ENCODE measurements at places on chromosomes 11 and 22.

- DNase-seq = no peak
Measured at GRCh38 chr11:78030429-78031325, 7.6 kb upstream of the KCTD14 start.

DNA sequence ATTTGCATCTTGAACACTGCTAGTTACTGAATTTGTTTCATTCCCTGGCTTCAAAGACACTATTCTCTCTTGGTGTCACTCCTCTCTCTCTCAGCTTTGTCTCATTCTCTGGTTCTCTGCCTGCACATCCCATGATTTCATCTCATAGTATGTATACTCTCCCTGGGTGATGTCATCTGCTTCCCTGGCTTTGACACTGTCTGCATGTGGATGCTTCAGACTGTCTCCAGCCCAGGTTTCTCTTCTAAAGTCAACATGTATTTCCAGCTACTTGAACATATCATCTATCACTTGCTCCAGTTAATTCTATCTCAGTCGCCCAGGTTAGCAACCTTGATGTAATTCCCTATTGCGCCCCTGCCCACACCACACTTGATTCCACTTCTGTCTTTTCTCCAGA, 9.3 kb upstream of the ACAT1 start:
- DNase-seq = no peak

GRCh38 chr11:69896250-69896649, 77.0 kb upstream of the FGF3 start:
- DNase-seq = no peak

GRCh38 chr11:26572770-26573402, 823 bp upstream of the MUC15 start:
- DNase-seq = no peak

- DNase-seq = peak; percentile 44
Measured at GRCh38 chr22:49975543-49976389, 15.2 kb downstream of the PIM3 start.

DNA sequence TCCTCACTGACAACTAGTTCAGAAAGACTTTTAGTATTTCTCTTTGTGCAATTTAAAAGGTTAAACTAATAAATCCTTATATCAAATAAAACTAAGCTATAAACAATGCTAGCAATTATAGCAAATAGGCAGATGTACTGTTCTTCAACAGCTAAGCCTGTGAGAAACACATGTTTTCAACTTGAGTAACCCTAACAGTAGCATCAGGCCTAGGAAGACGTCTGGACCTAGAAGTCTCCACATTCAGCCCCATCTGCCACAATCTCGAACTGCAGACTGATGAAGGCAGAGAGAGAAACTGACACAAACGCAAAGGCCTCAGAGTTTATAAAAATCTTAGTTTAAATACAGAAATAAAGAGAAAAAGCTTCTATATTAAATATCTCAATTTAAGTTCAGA, 2.5 kb downstream of the ST13 start:
- DNase-seq = no peak

- DNase-seq = no peak
Measured at GRCh38 chr11:11827272-11827671, 14.5 kb upstream of the USP47 start.

DNA sequence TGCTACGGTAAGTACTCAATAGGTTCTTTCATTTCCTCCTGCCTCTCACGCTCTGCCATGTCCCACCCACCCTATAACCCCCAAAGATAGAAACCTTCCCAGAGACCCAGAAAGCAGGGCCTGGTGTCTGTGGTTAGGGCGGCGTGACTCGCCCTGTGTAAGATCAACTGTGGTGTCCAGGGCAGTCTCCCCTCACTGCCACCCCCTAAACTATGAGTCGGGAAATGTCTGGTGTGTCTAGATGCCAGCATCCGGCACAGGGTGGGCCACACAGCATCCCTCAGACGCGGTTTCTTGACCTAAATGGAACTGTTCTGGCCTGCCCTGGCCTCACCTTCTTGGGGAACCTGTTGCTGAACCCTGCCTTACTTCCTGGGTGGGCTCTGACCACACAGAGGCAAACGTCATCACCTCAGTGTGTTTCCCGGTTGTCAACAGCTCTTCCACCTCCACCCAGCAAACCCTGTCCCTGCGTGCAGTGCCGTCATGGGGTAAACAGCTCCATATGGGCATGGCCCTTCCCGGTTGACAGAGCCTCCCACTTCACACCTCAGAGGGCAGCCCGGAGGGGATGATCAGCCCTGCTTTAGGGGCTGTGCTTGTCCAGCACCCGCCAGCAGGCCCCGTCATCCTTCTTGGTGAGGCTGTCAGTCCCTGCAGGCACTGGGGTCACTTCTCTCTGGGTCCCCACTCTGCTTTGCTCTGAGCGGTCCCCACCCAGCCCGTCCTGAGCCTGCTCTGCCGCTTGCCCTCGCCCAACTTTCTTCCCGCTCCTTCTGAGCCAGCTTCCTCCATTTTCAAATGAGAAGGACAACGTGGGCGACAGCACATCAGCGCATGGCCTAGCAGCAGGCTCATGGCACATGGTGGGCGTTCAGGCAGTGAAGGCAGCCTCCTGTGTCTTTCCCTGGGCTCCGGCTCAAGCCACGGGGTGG, 6.0 kb downstream of the WNT11 start:
- DNase-seq = no peak

- no peak for DNase-seq
Measured at GRCh38 chr11:79262221-79262620, 178.6 kb downstream of the TENM4 start.

- DNase-seq = no peak
Measured at GRCh38 chr11:94791216-94791889, 23.2 kb downstream of the AMOTL1 start.

DNA sequence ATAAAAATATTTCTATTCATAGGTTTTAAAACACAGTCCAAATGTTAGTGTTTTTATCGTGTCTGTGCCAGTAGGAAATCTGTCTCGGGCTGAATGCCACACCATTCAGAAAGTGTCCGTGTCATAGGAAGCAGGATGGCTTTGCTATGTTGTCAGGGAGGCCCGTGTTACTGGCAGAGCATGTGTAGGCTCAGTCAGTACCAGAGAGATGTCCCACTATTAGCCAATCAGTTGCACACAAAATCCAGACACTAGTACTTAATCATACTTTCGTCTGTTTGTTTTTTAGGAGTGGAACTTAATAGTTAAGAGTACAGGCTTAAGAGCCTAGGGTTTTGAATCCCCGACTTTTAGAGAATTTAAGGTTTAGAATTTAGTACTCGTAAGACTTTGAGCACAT, 30.2 kb upstream of the SYN3 start:
- no peak for DNase-seq

GRCh38 chr22:33083212-33083611, 25.0 kb upstream of the SYN3 start:
- DNase-seq = no peak

DNA sequence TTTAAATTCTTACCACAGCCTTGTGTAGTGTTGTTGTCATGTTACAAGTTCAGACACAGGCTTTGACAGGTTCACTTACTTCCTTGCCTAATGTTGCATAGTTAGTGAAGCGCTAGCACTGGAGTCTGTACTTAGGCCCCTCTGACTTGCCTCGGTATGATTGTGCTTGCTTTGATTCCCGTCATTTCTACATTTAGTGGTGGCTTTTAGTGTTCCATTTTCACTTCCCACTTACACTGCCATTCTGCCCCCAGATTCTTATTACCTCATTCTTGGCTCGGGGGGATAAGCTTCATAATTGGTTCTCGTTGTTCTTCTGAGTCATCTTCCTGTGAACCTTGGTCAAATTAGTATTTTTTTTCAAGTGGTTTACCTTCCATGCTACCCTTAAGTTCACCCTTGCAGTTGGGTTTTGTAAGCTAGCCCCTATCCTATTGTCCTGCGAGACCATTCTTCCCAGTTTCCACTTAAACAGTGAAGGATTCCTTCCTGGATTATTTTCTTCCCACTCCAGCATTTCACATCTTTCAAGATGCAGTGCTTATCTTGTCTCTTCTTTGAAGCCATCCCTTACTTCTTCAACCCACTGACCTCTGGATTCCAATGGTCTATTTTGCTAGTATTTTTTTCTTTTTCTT, 68.7 kb downstream of the DDX10 start:
- no peak for DNase-seq

DNA sequence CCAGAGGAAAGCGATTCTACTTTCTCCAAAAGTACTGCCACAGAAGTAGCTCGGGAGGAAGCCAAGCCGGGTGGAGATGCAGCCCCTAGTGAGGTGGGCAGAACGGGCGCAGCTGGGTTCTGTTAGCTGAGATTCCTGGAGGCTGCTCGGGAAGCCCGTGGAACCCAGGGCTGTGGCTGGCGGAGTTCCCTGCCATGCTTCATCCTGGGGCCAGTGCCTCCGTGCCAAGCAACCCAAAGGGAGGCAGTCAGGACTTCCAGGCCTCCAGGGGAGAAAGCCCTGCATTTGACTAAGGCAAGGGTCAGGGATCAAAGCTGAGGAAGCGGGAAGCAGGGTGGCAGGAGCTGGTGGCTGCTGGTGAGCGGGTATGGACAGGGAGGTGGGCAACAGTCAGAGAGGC, 6.7 kb upstream of the TRMU start:
- DNase-seq = no peak

DNA sequence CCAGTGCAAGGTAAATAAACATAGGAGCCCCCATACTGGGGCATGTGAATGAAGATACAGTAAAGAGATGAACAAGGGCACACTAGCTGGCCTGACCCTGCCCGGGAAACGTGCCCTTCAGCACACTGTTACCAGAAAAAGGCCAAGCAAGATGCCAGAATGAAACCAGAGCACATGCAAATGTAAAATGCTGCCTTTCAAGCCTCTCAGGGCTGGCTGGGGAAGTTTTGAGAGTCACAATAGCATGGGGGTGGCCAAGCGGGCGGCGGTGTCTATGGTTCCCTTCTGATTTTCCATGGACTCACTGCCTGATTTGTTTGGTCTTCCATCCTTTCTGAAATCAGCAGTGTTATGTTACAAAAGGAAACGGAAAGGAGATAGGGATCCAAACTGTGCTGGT, 18.9 kb upstream of the SUSD2 start:
- no peak for DNase-seq

DNA sequence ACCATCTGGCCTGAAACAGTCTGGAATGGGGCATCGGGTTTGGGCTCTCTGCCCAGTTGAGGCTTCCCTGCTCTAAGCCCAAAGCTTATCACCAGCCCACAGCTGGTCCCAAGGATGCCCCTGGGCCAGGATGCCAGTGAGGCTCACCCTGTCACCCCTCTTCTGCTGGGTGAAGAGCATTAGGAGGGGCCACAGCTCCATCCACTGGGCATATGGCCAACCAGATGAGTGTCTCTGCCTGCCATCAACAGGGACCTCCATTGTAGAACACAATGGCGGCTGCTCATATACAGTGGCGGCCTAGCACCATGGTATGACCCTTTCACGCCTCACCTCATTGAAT, 5.6 kb downstream of the CHST1 start:
- DNase-seq = no peak

- no peak for DNase-seq
Measured at GRCh38 chr22:23888615-23889401, 5.4 kb upstream of the MIF start.

- DNase-seq = peak; percentile 5
Measured at GRCh38 chr11:71301046-71301857, 48.9 kb upstream of the SHANK2 start.

- no peak for DNase-seq
Measured at GRCh38 chr11:1469911-1470680, 16.5 kb downstream of the MOB2 start.

DNA sequence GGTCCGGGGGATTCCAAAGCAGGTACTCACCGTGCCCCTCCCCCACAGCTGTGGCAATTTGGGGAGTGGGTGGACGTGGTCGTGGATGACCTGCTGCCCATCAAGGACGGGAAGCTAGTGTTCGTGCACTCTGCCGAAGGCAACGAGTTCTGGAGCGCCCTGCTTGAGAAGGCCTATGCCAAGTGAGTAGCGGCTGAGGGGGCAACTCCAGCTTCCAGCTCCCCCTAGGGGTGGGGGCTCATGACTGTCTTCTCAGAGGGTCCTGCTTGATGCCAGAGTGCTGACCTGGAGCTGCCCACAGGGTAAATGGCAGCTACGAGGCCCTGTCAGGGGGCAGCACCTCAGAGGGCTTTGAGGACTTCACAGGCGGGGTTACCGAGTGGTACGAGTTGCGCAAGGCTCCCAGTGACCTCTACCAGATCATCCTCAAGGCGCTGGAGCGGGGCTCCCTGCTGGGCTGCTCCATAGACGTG, 4.2 kb downstream of the CAPN1 start:
- DNase-seq = no peak

DNA sequence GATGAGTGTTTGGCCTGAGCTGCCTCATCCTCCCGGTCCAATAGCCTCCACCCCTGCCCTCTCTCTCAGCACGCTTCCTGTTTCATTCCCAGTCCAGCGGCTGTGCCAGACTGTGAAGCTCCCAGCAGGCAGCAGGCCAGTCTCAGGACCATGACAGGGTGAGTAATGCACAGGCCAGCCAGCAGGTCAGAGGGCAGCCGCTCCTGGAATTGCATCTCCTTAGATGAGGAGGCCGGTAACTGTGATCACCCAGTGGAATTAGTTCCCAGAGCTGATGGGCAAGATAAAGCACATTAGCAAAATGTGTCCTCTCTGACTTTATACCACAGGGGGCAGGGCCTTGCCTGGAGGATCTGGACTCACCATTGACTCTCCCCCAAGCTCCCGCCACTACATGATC, 251.2 kb downstream of the ETS1 start:
- no peak for DNase-seq

DNA sequence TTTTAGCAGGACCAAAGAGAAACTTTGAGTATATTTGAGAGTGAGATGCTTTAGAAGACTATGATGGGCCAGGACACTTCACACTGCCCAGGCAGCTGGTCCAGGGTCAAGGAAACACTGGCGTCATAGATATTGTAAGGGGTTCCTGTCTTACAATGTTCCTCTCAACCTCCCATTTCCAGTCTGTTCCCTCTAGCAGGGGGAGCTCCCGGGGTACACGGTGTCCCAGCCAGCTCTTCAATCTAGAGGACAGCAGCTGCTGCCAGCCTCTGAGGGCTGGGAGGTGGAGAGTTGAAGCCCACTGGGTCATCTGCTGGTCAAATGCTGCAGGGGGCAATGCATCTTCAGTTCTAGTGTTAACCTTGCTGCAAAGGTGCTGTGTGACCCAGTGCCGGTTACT, 40.7 kb upstream of the TIMP3 start:
- DNase-seq = no peak

GRCh38 chr11:27934830-27935145, 173.2 kb downstream of the KIF18A start:
- no peak for DNase-seq

DNA sequence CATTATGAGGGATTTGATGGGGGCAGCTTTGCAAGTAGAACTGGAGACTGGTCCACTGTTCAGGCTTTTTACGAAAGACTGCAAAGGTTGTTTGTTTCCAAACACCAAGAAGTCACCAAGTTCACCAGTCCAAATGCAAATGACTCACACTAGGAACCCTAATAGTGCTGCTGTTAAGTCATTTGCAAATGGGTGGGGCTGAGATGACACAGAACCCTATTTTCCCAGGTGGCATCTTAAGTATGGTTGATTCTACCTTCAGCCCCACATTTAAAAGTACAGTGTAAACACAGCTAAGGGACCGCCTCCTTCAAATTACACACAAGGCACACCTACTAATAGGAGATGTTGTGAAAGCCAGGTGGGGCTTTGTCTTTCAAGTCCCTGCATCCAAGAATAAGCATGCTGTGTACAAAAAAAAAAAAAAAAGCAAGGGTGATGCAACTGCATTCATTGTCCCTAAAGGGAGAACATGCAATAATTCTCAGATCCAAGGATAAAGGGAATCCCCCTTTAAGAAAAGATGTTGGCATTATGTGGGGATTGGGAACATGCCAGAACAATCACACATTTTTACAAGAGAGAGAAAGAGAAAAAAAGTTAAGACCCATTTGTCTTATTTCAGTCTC, 27.3 kb downstream of the BDNF start:
- no peak for DNase-seq

Data from activated naive CD4-positive, alpha-beta T cell treated with anti-CD3 and anti-CD28 coated beads, Interleukin-2, amount 10 ng/mL, durations not matched to agents 7 days and 5 days (primary cell).